COLO829 (cell line): ENCODE measurements at places on chromosomes 6 and 20.

DNA sequence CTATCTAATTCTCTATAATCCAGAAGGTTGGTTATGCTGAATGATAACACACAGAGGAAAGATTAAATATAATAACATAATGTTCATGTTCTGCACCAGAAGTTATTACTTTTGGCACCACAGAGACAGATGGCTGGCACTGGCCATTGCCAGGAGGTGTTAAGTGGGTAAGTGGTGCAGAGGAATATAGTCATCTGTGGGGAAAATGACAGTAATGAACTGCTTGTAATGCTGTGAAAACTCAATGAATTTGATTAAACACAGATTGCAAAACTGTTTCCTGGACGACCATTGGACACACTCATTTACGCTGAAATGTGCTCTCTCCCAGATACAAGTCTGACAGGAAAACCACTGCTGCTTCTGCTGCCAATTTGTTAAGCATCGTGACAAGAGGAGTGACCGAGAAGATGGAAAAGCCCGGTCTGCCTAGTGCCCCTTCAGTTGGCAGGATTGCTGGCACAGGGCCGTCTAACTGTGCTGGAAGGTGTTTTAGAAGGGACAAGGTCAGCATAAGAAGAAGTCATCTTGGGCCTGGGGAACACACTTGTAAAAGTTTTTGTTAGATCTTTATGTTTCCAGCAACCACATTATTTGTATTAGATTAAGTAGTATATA, 567.4 kb downstream of the CBLN4 start:
- no peak for DNase-seq

GRCh38 chr20:49560646-49561045, 7.3 kb downstream of the PTGIS start:
- no peak for DNase-seq

- no peak for DNase-seq
Observed at GRCh38 chr20:37994512-37994911, 38.7 kb downstream of the TTI1 start.

DNA sequence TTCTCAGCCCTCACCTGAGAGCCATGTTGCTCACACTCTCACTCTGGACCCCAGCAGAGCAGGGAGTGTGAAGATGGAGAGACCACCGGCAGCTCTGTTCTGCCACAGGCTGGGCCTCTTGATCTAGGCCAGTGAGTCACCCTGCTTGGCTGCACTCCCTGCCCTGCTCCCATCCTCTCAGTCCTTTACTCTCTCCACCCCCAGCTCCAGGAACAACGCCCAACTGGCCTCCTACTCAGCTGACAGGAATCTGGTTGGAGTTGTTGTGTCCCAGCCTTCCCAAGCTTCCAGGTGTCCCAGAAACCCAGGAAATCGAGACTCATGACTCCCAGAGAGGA, at the start of gene PSORS1C1:
PSORS1C1 (plus strand) TSS at position 260 of the 338 bp plus-strand sequence. CDS start 14,833 bp downstream, outside the sequence.
- peak; percentile 87 for DNase-seq

DNA sequence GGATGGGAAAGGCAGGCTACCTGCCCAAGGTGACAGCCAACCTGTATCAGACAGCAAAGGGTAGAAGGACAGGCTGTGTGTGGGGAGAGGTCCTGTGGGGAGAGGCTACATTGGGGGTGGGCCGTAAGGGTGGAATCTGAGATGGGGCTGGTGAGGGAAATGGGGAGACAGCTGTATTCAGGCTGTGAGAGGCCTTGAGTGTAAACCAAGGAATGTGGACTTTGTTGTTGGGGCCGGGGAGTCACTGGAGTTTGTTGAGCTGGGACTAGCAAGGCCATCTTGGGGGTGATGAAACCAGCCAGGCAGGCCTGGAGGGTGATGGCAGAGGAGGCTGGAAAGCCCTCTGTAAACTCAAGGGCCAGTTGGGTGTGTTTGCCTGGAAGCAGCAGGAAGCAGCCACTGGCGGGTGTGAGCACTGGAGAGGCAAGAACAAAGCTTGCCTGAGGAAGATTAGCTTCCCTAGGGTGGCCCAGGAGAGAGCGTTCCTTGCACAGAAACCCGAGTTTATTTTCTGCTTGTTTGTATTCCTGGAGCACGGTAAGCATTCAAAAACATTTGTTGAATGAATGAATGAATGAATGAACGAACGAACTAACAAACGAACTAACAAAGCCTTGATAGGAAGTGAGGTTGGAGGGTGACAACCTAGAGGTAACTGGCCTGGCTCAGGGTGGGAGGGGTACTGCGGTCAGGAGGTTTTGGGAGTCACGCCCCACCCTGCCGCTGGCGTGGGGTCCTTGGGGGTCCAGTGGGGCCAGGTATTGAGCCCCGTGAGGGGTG, 18.9 kb downstream of the TTBK1 start:
- DNase-seq, result no peak

GRCh38 chr6:28218312-28219248, 6.5 kb upstream of the ZSCAN9 start:
- DNase-seq, result peak; percentile 50

- DNase-seq, result no peak
Observed at GRCh38 chr6:46134216-46134615, 4.4 kb downstream of the ENPP4 start.

GRCh38 chr6:5051394-5051793, 33.7 kb upstream of the PPP1R3G start:
- DNase-seq, result no peak

GRCh38 chr6:40898073-40898472, 140.9 kb downstream of the UNC5CL start:
- DNase-seq, result no peak

GRCh38 chr20:710780-711450, 35.3 kb upstream of the SCRT2 start:
- no peak for DNase-seq

- DNase-seq, result no peak
Observed at GRCh38 chr20:58542411-58543095, 27.4 kb upstream of the APCDD1L start.

DNA sequence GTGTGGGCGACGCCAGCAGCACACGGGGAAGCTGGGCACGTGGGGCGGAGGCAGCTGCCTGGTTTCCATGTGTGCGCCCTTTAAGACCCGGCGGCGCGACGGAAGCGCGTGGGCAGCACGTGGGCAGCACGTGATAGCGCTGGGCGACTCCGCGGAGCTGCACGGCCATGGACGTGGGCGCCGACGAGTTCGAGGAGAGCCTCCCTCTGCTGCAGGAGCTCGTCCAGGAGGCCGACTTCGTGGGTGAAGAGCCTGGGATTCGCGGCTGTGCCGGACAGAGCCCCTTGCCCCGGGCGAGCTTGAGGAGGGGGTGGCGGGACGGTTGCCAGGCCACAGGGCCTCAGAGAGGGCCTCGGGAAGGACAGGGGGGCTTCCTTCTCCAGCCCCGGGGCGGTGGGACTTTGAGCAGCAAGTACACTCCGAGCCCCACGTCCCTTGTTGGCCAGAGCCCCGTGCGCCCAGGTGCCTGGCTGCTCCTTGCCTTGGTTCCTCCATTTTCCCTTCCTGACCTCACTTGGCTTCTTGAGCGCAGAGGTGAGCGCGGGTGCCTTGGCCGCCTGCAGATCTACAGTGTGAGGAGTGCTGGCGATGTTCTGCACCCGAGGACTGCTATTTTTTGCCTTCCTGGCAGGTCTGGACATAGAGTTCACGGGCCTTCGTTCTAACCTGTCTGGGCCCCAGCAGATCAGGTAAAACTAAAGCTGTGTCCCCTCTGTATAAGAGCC, at the start of gene PNLDC1:
PNLDC1 (plus strand) TSS at position 136 of the 725 bp plus-strand sequence; CDS start at position 168, 32 bp downstream.
- DNase-seq, result no peak

GRCh38 chr20:433300-433975, 25.3 kb downstream of the RBCK1 start:
- DNase-seq, result no peak

GRCh38 chr20:31990641-31991338, 19.4 kb upstream of the CCM2L start:
- DNase-seq, result no peak
